ENCODE measurements at places on chromosomes 11 and 22.

- DNase-seq = peak; percentile 34
These were observed 49.7 kb downstream of the TRIOBP start for GRCh38 chr22:37746366-37747079.

- DNase-seq = no peak
These were observed 895 bp downstream of the KLHDC7B start for GRCh38 chr22:50546326-50547262.

DNA sequence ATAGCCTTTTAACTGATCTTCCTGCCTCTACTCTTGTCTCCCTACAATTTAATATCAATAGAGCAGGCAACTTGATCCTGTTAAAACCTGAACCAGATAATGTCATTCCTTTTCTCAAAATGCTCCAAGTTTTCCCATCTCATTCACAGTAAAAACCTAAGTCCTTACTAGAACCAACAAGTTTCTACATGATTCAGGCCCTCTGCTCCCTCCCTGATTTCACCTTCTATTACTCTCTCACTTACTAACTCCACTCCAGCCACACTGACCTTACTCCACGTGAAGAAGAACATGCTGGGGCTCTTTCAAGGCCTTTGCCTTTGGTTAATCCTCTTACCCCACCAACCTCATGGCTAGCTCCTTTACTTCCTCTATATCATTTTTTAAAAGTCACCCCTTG, 71.1 kb downstream of the PRCP start:
- no peak for DNase-seq

GRCh38 chr22:50734343-50734771, 3.6 kb upstream of the ACR start:
- no peak for DNase-seq

- peak; percentile 66 for DNase-seq
These were observed 31.4 kb downstream of the PISD start for GRCh38 chr22:31630331-31631329.

DNA sequence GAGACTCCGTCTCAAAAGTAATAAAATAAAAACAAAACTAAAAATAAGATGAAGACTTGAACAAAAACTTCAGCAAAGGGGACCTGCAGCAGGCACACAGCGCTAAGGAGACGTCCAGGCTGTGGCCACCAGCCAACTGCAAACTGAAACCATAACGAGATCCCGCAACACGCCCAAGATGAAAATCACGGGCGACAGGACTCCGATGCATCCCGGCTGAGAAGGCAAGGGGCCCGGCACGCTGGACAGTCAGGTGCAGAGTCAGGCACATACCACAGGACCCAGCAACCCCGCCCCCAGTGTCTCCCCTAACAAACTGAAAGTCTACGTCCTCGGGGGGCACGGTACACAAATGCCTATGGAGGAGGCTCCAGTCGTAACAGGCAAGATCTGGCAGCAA, 9.2 kb downstream of the HRAS start:
- no peak for DNase-seq

DNA sequence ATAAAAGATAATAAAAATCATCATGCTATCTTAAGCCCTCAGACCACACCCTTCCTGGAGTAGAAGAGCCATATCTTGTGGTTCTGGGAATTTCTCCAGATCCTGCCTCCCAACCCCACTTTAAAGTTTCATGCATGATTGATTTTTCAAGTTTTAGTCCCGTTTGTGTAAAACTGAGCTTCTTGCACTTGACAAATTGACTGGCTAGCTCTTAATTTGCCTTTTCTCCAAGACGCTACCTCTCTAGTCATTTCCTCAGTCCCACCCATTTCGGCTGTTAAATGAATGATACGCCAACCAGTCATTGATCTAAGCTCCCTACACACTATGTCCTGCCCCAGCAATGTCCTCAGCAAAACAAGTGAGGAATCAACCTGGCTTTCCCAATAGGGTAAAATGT, 71.8 kb upstream of the TEAD1 start:
- DNase-seq = no peak

GRCh38 chr11:22798901-22799300, 30.7 kb downstream of the SVIP start:
- DNase-seq = no peak

- no peak for DNase-seq
These were observed 40.9 kb downstream of the RNF141 start for GRCh38 chr11:10499874-10500601.

GRCh38 chr11:18145025-18145424, 12.7 kb downstream of the MRGPRX3 start:
- DNase-seq = no peak

DNA sequence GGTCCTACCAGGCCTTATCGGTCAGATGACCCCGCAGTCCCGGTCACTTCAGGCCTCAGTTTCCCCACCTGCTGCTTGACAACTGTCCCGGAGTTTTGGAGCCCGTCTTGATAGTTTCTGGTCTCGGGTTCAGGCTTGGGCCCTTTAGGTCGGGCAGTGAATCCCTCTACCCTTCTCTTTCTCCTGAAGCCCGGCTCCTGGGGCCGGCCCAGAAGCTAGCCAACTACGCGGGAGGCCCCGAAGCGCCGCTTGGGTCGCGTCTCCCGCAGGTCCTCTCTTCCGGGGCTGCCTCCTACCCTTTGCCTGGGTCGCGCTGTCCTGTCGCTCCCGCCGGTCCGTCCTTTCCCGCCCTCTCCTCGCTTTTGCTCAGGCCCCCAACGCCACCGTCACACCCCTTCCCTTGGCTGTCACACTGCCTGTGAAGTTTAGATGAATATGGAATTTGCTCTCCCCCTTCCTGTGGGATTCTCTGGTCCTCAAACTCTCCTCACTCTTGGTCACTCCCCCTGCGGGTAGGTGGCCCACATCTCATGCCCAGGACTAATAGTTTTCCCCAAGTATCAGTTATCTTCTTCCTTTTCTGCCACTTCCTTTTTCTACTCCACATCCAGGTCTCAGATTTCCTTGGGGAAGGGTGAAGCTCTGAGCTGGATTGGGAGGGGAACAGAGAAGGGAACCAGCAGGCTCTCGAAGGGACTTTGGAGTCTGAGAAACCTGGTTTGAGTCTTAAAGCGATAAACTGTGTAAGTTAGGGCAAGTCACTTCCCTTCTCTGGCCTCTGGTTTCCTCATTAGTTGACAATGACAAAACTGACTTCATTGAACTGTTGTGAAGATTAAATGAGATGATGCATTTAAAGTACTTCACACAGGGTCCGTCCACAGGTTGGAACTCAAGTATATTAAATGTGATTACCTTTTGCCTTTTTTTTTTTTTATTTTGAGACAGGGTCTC, 790 bp downstream of the RAB1B start:
- DNase-seq = no peak

DNA sequence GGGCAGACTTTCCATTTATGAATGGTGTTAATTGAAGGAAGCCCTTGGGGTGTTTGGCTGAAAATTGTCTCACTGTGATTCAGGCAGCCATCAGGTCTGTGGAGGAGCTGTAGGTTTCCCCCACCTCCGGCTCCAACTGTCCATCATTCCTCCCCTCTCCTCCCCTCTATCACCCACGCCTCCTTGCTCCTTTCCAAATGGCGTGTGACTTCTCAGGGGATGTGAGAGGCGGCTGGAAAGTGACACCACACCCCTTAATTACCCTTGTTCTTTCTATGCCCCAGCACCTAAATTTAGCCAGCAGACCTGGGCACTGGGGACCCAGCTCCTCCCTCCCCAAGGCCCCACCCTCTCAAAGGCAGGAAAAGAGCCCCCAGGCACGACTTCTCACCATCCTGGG, 38.1 kb upstream of the SYT7 start:
- no peak for DNase-seq

- no peak for DNase-seq
These were observed 6.0 kb downstream of the NXPE1 start for GRCh38 chr11:114553642-114554041.

DNA sequence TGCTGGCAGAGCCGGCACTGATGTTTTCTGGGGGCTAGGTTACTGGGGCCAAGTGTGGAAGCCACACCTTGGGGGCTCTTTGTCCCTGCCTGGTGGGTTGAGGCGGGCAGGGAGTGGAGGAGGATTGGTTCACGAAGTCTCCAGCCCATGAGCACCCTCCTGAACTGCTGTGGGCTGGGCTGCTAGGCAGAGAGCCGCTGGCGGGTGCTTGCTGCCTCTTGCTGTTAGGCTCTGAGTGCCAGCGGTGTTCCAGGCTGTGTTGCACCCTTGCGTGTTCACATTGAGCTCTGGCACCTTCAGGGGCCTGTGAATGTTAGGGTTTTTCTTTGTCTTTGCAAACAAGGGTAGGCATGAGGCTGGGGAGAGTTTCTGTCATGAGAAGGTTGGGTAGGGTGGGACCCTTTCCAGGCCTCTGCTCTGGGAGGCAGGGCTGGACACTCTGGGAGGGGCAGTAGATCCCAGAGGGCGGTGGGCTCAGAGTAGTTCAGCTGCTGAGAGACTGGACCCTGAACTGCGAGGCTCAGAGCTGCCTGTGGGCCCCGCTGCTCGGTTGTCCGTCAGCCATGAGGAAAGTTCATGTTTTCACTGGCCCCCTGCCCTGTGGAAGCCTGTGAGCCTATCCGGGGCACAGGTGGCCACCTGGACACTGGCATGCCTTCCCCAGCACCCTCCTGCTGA, 24.0 kb upstream of the TMEM191C start:
- no peak for DNase-seq

- DNase-seq = peak; percentile 77
These were observed 1.2 kb upstream of the TYMP start for GRCh38 chr22:50530877-50531545.

DNA sequence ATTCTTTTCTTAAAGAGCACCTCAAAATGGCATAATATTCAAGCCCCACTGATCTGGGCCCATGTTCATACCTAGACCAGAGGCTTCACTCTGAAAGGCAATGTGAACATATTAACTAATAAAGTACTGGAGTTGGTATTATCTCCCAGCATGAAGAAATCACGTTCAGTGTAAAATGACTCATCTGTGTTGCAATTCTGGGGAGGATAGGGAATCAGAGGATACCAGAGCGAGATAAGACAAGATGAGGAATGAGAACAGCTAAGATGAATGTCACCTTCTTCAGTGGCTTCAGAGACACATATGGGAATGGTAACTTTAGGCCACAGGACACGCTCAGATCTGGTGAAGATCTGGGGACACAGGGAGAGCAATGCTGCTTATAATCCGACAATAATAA, 121.1 kb downstream of the NTM start:
- no peak for DNase-seq

DNA sequence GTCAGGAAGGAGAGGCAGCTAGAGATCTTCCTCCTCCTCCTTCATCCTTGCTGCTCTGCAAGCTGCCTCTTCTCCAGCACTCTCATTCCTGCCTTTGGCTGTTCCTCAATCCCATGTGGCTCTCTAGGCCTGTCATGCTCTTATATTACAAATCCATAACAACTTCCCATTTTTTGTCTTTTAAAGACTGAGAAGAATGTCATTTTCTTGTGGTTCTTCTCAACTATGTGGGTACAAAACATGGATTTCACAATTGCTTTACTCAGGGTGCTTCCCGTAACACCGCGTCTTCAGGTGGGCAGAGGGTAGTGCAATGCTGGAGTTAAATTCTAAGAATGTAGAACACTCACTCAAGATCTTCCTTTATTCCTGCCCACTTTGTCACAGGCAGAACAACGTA, 6.8 kb upstream of the CAT start:
- no peak for DNase-seq

DNA sequence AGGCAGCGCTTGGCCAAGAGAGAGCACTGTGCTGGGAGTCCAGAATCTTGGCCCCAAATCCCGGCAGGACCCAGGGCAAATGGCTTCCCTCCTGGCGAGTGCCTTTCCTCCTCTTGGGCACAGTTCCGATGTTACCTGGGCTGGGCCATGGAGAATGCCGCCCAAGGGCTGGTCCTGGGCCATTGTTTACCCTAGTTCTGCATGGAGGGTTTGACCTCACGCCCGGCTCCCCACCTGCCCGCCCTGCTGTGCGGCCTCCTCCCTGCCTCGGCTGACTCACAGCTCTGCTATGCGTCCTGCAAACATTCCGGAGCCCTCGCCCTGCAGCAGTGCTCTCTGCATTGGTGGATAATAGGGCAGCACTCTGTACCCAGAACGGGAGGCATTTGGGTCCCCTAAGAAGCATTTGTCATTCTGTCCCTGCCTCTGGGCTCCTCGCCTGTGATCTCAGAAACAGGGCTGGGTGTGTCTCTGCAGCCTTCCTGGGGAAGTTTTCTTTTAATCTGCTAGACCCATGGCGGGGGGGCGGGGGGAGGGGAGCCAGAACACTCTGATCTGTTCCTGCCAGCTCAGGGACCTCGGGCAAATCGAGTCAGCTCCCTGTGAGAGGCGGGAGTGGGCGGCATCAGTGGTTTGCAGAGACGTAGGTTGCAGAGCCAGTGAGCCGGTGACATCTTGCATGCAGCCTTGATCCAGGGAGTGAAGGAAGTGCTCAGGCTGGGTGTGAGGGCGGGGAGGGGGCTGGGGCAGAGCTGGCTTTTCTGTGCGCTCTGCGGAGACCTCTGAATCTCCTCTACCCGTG, 32.9 kb upstream of the SMIM38 start:
- DNase-seq = no peak

DNA sequence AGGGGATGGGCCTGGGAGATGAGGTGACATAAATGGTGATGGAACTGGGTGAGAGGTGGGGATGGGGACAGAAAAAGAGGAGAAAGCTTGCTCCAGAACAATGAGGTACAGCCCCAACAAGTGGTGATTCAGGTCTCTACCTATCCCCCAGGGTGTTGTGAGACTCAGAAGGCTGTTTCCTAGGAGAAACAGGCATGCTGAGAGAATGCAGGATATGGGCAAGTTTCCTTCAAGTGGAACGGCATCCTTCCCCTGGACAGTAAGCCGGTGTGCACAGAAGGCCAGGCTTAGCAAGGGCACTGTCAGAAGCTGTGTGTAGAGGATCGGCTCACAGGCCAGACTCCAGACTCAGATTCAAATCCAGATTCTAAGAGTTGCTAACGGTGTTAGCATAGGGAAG, 34.1 kb upstream of the CRTAM start:
- DNase-seq = no peak

GRCh38 chr11:23058656-23059055, 198.4 kb upstream of the CCDC179 start:
- no peak for DNase-seq

- DNase-seq = no peak
These were observed 6.6 kb downstream of the APOL4 start for GRCh38 chr22:36194971-36195370.

GRCh38 chr11:73143126-73143838, 1.2 kb upstream of the FCHSD2 start:
- DNase-seq = no peak

- peak; percentile 50 for DNase-seq
These were observed 15.1 kb upstream of the CYTH4 start for GRCh38 chr22:37267135-37267587.

DNA sequence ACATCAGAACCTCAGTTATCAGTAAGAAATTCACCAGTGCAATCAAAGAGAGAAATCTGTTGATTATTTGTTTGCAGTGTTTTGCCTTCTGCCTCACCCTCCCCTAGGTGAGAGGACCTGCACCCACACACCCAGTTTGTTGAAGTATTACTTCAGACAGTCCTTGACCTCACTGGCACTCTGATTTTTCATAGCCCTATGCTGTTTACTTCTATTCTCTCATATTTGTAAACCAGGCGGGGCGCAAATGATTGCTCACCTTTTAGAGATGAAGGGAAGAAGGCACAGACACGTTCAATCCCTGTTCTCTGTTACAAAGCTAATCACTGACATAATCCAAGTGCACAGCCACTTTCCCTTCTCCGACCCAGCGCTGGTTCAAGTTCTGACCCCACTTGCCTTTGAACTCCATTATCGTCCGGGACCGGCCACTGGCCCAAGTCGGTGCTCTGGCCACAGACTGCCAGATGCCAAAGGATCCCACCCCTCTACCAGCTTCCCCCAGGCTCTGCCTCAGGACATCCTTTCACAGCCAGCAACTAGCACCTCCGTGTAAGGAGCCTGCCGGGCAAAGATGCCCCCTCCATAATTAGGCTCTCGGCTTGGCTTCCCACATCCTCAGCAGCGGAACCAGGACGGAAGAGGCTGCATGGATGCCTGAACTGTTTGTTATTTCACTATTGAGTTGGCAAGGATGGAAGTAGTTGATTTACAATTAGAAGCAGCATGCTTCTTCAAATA, 1.7 kb downstream of the ETS1 start:
- DNase-seq = no peak
